ENCODE measurements at places on chromosomes 12 and 14.

GRCh38 chr14:104448721-104449120 lies 130.8 kb upstream of the C14orf180 start:
- no peak for DNase-seq

GRCh38 chr14:21036751-21037150 lies 2.1 kb upstream of the RNASE13 start:
- no peak for DNase-seq

GRCh38 chr12:124405592-124405991 lies 110.7 kb downstream of the RFLNA start:
- DNase-seq = no peak

DNA sequence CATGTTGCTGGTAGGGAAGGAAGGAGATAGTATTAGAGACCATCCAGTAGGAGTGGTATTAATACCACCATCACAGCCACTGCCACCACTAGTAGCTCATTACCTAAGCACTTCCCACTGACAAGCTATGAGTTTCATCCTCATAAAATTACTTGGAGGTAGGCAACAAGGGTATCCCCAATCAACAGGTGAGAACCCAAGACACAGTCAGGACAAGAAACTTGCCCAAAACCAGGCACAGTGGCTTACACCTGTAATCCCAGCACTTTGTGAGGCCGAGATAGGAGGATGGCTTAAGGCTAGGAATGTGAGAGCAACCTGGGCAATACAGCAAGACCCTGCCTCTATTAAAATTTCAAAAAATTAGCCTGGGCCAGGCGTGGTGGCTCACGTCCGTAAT lies 5.5 kb downstream of the ADCY6 start:
- no peak for DNase-seq

GRCh38 chr12:113808095-113808951 lies 157.8 kb downstream of the RBM19 start:
- no peak for DNase-seq

- DNase-seq = no peak
These were observed 8.6 kb downstream of the ARHGAP9 start for GRCh38 chr12:57470970-57471656.

All from brain pericyte (primary cell).